ENCODE measurements at places on chromosomes 13 and 19.
A peak's percentile ranks its signal among the peaks of the same experiment; 100 is the strongest.

DNA sequence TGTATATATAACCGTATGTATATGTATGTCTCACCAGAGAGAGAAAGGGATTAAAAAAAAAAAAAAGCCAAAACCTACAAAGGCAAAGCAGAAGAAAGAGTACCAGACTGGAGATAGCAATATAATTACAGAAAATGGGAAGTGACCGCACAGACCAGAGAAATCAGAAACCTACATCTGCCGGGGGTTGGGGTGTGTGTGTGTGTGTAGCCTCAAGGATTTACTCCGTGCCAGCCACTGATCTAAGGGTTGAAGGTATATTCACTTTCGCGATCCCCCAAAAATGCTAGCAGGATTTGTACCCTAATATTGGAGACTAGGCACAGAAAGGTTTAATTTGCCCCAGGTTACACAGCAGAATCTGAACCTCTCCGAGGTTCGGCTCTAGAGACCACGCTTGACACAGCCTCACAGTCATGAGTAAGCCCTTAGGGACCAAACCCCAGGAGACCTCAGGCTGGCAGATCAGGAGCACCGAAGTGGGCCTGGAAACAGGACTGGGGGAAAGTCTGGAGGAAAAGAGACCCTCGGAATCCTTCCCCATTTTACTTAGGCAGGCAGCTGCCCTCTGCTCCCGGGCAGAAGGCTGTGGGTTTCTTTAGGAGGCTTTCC, 14.8 kb downstream of the ARL11 start:
- no peak for DNase-seq

DNA sequence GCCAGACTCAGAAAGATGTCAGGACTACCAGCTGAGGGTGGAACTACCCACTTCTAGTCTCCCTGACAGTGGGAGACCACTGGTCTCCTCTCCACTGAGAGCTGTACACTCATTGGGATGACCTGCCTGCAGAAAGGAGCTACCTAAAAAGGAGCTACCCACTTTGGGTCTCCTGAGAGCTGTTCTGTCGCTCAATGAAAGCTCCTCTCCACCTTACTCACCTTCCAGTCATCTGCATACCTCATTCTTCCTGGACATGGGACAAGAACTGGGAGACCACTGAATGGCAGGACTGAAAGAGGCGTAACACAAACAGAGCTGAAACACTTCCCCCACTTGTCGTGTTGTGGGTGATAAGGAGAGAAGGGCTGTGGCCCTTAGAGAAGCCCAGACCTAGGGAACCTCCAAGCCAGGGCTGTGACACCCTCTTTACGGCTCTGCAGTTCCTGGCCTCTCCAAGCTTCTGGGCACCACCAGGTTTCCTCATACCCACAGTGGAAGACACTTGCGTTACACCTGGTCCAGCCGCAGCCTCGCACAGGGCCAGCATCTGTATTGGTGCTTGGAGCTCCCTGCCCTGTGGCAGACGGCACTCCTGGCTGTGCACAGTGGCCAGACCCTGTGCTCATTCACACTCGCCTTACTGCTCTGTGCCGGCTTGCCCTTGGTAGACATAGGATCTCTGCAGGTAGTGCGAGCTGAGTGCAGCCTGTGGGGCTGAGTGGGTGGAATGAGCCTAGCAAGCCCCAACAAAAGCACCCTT, 54.9 kb upstream of the SLITRK6 start:
- no peak for DNase-seq

DNA sequence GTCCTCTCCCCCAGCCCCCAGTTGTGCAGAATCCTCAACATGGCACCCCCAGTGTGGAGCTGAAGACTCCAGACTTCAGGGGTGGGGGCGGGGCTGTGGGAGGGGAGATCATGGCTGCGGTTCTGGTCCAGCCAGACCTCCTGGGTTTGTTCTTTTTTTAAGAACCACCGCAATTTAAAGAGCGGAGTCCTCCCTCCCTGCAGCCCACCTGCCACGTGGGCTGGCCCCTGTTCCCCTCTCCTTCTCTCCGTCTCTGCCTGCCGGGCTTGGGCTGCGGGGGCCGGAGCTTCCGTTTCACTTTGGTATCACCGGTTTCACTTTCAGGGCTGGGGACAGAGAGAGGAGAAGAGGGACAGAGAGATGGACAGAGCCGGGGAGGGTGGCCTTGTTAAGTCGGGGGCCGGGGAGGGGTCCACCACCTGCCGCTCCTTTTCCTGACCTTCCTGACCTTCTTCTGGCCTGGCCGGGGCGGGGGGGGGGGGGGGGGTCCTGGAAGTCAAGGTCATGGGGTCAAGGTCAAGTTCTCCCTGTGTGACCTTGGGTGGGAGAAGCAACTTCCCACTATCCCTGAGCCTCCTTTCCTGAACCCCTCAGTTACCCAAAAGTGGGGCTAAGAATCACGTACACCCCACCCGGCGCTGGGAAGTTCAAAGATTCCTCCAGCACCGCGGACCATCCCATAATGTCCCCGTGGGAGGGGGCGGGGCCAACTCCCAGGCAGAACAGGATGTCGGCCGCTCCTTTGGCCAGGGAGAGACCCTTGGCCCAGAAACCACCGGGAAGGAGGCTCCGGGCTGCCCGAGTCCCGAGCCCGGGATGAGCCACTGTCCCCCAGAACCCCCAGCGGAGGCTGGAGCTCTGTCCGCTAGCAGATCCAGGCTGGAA, 11.3 kb upstream of the ZBTB7A start:
- DNase-seq, result no peak

DNA sequence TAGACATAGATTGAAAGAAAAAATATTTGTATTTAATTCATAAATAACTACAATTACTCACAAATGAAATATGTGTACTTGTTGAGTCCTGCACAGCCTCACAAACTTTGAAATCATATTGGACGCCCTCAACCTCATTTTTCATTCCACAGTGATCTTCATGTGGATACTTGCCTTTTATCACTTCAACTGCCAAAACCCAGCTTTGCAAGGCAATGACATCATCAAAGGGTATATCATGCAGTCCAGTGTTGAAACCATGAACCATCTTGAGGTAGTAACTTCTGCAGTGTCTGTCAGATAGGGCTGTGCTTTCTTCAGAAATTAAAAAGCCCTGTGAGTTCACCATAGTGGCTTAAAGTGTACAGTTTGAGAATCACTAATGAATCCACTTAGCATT, 82.2 kb downstream of the HS6ST3 start:
- DNase-seq, result no peak

GRCh38 chr19:19490214-19490968, 25.0 kb downstream of the TSSK6 start:
- peak; percentile 67 for DNase-seq

DNA sequence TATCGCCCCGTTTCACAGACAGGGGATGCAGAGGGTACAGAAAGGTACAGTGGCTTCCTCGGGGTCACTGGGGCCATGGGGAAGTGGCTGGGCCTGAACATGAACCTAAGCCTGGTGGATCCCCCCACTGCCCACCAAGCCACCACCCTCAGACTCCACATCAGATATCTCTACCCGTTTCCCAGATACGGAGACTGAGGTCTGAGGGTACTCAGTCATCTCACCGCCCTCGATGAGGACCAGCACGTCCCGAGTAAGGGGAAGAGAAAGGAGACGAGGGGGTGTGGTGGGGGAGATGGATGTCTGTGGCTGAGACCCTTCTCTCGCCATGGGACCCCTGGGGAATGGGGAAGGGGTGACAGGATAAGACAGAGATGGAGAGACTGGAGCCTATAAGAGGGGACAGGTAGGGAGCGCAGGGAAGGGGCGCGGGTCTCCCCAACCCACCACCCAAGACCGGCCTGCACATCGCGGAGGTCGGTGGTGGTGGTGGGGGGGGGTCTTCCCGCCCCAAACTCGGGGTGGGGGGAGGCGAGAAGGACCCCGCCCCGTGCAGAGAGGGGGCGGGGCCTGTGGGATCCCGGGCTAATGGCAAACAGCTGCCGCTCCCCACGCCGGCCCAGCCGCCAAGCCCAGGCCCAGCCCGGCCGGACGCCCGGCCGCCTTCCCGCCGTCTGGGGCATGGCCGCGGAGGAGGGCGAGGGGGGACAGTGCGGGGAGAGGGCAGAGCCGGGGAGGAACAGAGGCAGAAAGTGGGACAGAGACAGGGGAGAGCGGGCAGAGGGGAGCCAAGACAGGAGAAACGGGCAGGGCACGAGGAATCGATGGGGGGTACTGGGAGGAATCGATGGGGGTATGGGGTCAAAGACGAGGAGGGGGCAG, 698 bp downstream of the KANK2 start:
- no peak for DNase-seq

DNA sequence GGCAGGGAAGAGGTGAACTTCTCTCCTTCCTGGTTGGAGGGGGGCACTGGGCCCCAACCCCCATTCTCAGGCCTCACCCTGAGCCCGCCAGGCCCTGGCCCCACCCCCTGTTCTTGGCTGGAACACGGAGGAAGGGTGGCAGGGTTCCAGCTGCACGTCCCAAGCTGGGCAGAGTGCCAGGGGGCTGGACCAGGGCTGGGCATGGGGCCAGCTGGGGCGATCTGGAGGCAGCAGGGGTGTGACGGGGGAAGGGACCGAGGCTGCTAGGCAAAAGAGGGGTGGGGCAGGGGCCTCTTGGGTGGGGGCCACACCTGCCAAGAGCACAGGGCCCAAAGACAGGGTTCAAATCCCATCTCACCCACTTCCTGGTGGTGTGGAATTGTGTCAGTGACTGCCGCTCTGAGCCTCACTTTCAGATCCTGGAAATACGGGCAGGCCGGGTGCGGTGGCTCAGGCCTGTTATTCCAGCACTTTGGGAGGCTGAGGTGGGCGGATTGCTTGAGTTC, 2.2 kb downstream of the HIF3A start:
- DNase-seq, result no peak

DNA sequence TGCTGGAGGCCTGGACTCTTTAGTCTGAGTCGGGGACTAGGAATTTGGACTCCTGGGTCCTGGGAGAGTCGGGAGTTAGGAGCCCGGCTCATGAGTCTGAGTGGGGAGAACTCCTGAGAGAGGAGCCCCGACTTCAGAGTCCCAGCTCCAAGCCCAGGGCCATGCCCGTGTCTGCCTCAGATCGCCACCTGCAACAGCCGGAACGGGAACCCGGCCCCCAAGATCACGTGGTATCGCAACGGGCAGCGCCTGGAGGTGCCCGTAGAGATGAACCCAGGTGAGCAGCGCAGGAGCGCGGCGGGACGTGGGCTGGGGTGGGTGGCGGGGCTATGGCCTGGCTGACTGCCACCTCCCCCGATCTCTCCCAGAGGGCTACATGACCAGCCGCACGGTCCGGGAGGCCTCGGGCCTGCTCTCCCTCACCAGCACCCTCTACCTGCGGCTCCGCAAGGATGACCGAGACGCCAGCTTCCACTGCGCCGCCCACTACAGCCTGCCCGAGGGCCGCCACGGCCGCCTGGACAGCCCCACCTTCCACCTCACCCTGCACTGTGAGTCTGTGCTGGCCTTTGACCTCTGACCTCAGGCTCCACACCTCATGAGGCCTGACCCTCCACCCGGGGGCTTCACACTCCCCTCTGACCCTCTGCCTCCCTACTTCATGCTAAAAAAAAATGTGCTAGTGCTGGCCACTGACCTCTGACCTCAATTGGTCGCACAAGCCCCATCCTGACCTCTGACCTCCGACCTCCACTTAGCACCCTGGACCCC, 4.4 kb downstream of the BCAM start:
- DNase-seq, result no peak

- no peak for DNase-seq
These were observed 11.9 kb upstream of the SLC10A2 start for GRCh38 chr13:103078158-103078557.

DNA sequence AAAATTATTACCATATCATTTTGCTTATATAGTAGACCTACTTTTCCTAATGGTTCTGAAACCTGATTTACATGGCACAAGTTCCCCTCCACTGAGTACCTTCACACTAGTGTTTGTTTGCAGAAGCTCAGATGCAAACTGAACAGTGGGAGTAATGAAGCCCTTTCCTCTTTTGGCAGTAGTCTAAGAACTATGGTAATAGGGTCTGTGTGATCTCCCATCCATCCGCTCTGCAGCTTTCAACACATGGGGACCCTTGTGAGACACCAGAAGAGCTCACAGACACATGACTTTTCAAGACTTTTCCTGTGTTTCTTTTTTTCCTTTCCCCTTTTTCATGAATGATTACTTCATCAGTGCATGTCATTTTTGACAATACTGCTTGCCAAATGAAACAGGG, 336.0 kb downstream of the ATP8A2 start:
- no peak for DNase-seq

DNA sequence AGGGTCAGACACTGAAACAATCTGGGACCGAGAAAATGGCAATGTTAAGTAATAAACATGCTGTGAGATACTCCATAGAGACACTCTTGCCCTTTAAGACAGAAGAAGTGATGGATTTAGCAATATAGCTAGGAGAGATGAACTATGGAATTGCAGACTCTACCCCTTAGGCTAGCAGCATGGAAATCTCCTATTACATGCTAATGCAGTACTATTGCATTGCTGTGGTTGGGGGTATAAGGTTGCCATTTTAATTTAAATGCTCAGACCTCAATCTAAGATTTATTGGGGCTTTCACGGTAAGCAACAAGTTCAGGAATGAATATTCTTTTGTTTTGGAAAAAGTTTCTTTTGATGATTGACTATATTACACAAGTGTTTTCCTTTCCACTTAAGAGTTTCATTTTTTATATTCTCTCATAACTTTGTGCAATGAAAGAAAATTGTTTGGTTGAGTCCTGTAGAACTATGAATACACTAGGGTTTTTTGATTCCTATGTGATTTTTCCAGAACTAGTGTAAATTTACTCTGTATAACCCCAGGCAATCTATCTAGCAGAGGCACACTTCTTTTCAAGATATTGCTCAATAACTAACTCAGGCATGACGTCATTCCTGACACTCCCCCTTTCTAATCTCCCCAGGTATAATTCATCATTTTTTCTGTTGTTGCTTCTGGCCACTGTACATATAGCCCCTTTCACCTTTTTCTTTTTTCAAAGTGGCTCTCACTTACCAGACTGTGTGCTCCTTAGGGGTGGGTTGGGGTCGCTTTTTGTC, 394.7 kb upstream of the KLF12 start:
- DNase-seq, result no peak

DNA sequence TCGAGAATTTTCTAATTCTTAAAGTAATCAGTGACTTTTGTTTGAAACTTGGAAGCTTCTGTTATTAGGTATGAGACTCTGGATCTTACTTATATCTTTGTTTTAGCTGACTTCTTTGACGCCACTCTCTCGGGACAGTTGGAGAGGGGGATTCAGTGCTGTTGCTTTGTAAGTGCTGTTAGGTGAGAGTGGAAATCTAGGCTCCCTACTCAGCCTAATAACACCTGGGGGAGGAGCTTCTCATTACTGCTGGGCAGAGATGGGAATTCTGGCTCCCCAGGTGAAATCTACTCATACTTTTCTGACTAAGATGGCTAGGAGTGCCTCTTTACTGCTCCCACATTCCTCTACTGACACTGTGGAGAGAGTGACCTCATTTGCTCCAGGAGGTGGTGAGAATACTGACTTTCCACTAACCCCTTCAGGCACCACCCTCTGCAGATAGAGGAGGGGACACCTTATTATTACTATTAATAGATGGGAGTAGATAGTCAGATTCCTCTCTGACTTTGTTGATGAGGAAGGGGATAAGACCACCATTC, 324.9 kb upstream of the SPRY2 start:
- DNase-seq, result no peak

GRCh38 chr13:51822106-51822815, 18.3 kb upstream of the DHRS12 start:
- no peak for DNase-seq

All from activated T-helper 1 cell treated with anti-CD3 and anti-CD28 coated beads, Interleukin-2, amount 50 U/mL, for 16 hours (primary cell).